ENCODE measurements at places on chromosomes 3 and 15. TPM values are rescaled to one million over a fixed set of nuclear protein-coding genes. Genes with fewer than 3 reads are reported as not detected.
A peak's percentile ranks its signal among the peaks of the same experiment; 100 is the strongest.

DNA sequence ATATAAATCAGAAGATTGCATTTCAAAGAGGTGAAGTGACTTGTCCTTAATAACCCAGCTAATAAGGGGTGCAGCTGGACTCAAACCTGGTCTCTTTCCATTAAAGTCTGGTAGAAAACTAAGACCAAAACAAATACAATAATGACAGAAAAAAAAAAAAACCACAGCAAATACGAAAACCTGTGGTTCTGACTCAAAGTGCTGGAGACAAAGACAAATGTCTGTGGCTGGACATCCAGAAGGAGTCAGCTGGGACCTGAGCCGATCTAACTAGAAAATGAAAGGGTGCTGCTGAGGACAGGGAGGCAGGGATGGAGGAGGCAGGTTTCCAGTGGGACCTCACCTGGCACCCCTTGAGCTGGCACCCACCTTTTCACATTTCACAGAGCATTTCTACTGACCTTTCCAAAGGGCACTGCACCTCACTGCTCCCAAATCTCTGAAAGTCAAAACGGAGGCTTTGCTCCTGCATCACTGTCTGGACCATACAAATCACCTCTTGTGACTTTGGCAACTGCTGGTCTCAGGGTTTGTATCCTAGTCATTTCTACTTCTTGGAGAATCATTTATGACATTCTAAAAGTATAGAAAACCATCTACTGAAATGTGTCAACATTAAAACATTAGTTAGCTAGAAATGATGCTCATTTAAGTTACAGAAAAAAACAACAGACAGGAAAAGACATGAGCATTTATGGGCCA, 61.7 kb downstream of the CCNL1 start:
- H3K4me3 ChIP-seq: no peak overlapping the region
- no peak for DNase-seq
- no peak overlapping the region for H3K27ac ChIP-seq
- H3K27me3 ChIP-seq: no peaks in the 10 kb centered on the region

GRCh38 chr15:83928878-83929418, 275.0 kb downstream of the ADAMTSL3 start:
- DNase-seq: no peak
- H3K27me3 ChIP-seq: no peaks in the 10 kb centered on the region
- no peak overlapping the region for H3K27ac ChIP-seq
- no peaks in the 10 kb centered on the region for H3K4me1 ChIP-seq
- H3K36me3 ChIP-seq: no peaks in the 10 kb centered on the region

GRCh38 chr3:19888428-19889152, 45.4 kb downstream of the EFHB start:
- H3K4me1 ChIP-seq: no peaks in the 10 kb centered on the region
- H3K4me3 ChIP-seq: no peak overlapping the region
- DNase-seq: no peak
- H3K27me3 ChIP-seq: no peaks in the 10 kb centered on the region

DNA sequence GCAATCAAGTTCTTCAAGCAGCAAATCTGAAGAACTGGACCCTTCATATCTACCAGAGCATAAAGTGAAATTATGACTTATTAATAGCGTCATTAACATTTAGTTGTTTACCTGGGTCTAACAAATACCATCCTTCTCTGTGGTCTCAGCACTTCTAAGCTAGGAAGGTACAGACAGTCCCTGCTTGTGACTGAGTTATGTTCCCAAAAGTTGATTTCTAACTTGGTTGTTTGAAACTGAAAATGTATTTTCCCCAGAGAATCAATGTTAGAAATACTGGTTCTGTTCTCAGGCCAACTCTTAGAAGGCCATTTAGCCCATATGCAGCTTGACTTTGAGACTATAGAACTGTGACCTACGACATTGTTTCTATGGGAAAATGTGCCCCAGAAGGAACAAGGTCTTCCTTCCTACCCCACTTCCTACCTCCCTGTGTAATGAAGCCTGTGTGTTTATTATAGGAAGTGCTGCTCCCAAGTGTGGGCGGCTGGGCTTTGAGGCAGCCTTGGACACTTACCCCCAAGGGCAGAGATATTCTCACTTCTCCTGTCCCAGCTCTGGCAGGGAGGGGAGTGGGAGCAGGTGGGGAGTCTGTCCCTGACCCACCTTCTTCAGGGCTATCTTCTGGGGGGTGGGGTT, 12.2 kb upstream of the MAPK6 start:
- no peaks in the 10 kb centered on the region for H3K27me3 ChIP-seq
- H3K36me3 ChIP-seq: no peaks in the 10 kb centered on the region
- H3K4me3 ChIP-seq: no peak overlapping the region

DNA sequence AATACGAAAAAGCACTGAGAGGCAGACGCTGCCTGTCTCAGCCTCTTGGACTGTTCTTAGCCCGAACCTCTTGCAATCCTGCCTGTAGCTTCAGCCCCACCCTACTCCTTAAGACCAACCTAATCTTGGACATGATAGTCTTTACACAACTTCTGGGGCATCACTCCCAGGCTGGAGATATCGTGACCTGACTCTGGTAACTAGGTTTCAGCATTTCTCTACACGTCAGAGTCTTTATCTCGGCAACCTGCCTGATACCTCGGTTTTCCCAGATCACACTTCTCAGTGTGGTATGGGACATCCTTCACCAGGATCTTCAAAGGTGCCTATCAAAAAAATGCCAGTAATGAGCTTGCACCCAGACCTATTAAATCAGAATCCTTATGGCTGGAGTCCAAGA, 590.2 kb upstream of the KCNMB2 start:
- H3K36me3 ChIP-seq: no peaks in the 10 kb centered on the region
- no peaks in the 10 kb centered on the region for H3K27me3 ChIP-seq
- H3K4me1 ChIP-seq: no peaks in the 10 kb centered on the region
- no peak overlapping the region for H3K27ac ChIP-seq

DNA sequence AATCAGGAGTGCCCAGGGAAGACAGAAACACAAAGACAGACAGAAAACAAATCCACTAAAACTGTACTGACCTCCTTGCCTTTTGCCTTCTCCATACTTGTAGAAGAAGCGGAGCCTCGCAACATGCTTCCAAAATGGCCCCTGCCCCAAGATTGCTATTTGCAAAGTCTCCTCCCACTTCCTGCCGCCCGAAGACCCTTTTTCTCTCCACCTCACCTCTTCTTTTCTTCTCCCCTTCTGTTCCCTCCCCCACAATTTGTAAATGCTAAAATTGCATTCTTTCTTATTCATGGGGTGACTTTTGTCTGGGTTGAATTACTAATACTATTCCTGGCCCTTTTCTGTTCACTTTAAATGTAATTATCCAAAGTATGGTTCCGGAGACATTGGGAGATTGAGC, at the start of gene DPPA4:
TSS of gene DPPA4 (minus strand) at position 154 of the 400 bp plus-strand sequence. CDS start at position 125, 29 bp downstream.
- peak within 1 kb of the TSS; percentile 78 for H3K4me3 ChIP-seq
- H3K27me3 ChIP-seq: no peaks in the 10 kb centered on the region
- no peaks in the 10 kb centered on the region for H3K36me3 ChIP-seq
- H3K27ac ChIP-seq: peak within 1 kb of the TSS; percentile 84

DNA sequence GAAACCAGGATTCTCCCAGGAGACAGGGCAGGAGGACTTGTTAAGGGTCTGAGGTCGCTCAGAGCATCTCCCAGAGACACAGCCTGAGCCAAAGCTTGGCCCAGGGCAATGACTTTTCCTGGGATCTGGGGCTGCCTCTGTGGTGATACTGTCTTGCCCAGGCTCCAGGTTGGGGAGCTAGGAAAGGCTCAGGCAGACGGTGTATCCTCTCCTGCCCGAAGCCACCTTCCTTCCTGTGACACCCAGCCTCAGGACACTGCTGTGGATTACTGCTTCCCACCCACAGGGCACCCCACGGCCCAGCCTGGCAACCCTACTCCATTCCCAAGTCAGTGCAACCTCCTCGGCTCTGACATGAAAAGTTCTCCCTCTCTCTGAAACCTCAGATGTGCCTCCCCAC, 31.9 kb downstream of the SCN5A start:
- no peak overlapping the region for H3K27ac ChIP-seq
- no peak overlapping the region for H3K4me3 ChIP-seq
- DNase-seq: no peak
- no peaks in the 10 kb centered on the region for H3K4me1 ChIP-seq
- H3K36me3 ChIP-seq: no peaks in the 10 kb centered on the region

- no peaks in the 10 kb centered on the region for H3K27me3 ChIP-seq
- no peak overlapping the region for H3K4me3 ChIP-seq
- no peaks in the 10 kb centered on the region for H3K36me3 ChIP-seq
- no peak overlapping the region for H3K27ac ChIP-seq
Measured at GRCh38 chr3:10289787-10290355, 2.9 kb downstream of the GHRL start.

DNA sequence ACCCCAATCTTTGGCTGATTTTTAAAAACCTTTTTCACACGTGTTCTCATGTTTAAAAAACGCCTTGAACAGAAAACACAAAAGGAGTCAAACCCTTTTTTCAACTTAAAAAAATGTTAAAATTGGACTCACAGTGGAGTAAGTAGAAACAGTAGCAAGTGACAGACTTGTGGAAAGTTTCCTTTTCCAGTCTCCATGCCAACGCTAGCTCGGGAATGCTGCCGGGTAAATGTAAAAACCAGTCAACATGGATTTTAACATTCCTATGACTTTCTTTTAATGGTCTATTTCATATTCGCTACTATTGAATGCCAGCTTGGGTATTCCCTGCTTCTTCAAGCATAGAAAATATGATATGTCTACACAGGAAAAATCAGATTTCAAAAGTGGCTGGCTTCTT, 1.6 kb upstream of the PROK2 start:
- no peak for DNase-seq
- peaks cover 26% of the 10 kb centered on the region for H3K4me1 ChIP-seq
- H3K27me3 ChIP-seq: peaks cover 65% of the 10 kb centered on the region

- peaks cover 26% of the 10 kb centered on the region for H3K4me1 ChIP-seq
- H3K4me3 ChIP-seq: no peak overlapping the region
- no peaks in the 10 kb centered on the region for H3K36me3 ChIP-seq
- H3K27ac ChIP-seq: no peak overlapping the region
- DNase-seq: no peak
- H3K27me3 ChIP-seq: no peaks in the 10 kb centered on the region
Measured at GRCh38 chr3:48436855-48437254, 3.1 kb downstream of the CCDC51 start.

GRCh38 chr3:51799879-51800749, 21.1 kb upstream of the IQCF6 start:
- H3K4me3 ChIP-seq: no peak overlapping the region
- H3K27me3 ChIP-seq: peaks cover 27% of the 10 kb centered on the region
- H3K4me1 ChIP-seq: peaks cover 31% of the 10 kb centered on the region

DNA sequence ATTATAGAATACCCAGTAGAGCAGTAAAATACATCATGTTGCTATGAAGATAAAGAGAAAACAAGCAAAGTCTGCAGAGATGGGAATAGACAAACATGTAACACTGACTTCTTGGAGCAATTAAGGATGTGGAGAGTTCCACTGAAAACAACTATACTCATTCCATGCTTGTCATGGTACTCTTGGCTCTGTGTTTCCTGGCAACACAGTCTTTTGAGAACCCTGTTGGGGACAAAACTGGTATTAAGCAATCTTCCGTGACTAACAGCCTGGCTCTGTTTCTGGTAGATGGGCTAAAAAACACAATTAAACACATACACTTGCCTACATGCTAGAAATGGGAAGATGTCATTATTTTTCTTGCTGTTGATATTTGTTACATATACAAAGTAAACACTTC, 1212.3 kb upstream of the GBE1 start:
- H3K36me3 ChIP-seq: no peaks in the 10 kb centered on the region
- H3K4me1 ChIP-seq: peaks cover 11% of the 10 kb centered on the region
- no peaks in the 10 kb centered on the region for H3K27me3 ChIP-seq
- H3K4me3 ChIP-seq: no peak overlapping the region
- H3K27ac ChIP-seq: no peak overlapping the region

GOLGA8J gene
- total RNA-seq: not detected

- H3K4me3 ChIP-seq: no peak overlapping the region
- H3K4me1 ChIP-seq: no peaks in the 10 kb centered on the region
- no peaks in the 10 kb centered on the region for H3K27me3 ChIP-seq
- no peak overlapping the region for H3K27ac ChIP-seq
Measured at GRCh38 chr3:73385568-73385967, 239.2 kb downstream of the PDZRN3 start.

DNA sequence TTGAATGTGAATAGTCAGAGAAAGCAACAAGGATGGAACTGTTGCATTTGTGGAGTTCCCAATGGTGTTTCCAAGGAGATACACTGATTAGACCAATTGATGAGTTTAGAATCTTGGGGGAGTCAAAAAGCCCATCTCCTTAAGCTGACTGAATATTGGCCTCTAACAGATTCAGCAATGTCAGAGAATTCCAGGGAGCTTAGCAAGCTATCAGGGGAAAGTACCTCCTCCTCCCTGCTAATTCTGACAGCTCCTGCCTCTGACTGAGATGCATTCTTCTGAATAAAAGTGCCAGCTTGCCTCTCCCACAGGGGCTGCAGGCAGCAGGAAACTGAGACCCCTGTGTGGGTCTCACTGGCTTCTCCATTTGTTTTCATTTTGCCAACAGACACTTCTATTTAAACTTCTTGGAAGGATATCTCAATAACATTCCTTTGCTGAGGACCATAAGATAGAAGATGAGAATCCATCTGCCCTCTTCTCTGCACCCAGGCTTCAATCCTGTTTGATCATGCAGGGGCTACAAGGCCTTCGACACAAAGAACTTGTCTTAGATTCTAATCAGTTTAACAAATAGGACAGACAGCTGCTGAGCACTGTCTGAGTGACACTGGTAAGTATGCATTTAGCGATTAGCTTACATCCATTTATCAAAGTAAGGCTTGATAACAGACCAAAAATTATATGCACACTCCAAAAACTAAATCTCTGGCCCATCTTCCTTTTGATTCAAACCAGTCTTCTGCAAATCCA, 1080.8 kb downstream of the TUSC7 start:
- H3K27ac ChIP-seq: peak overlapping the region; percentile 83
- no peaks in the 10 kb centered on the region for H3K36me3 ChIP-seq
- H3K4me3 ChIP-seq: no peak overlapping the region

FOXB1 gene
- total RNA-seq: 9.6 TPM

DNA sequence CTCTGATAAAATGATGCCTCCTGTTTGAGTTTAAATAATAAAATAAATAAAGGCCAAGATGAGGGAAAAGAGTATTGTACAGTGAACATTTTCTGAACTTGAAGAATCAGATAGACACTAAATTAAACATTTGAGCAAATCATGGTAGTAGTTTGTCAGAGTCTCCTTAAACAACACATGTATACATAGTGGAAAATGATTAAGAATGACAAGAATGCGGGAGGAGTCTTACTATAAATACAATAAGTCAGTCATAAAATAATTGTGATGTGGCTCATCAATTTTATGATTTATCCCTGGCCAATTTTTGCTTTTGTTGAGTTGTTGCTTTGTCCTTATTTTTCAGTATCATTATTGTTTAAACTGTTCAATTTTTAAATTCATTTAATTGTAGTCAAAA, 158.0 kb upstream of the TMC3 start:
- H3K27me3 ChIP-seq: peaks cover 8% of the 10 kb centered on the region
- H3K4me3 ChIP-seq: no peak overlapping the region

All from neural progenitor cell (in vitro differentiated cells).